NCI-H226 (cell line): ENCODE measurements at places on chromosomes 11 and 22.

GRCh38 chr11:104053743-104054478, 17.5 kb downstream of the DDI1 start:
- DNase-seq = no peak

DNA sequence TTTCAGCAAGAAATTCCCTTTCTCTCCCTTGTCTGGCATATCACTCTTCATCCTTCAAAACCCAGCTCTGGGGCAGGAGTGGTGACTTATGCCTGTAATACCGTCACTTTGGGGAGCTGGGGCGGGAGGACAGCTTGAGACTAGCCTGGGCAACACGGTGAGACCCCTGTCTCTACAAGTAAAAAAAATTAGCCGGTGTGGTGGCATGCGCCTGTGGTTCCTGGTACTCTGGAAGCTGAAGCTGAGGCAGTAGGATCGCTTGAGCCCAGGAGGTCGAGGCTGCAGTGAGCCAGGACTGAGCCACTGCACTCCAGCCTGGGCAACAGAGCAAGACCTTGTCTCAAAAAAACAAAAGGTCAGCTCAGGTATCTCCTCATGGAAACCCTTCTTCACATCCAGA, 1.4 kb upstream of the RCE1 start:
- DNase-seq = no peak

- DNase-seq = peak; percentile 94
These were observed at the start of gene MRGPRF for GRCh38 chr11:69013009-69013951. TSS of gene MRGPRF (minus strand) at chr11:69013246. CDS start at chr11:69009901, 3,345 bp downstream.

- no peak for DNase-seq
These were observed 19.1 kb downstream of the RPL3 start for GRCh38 chr22:39300186-39300830.

DNA sequence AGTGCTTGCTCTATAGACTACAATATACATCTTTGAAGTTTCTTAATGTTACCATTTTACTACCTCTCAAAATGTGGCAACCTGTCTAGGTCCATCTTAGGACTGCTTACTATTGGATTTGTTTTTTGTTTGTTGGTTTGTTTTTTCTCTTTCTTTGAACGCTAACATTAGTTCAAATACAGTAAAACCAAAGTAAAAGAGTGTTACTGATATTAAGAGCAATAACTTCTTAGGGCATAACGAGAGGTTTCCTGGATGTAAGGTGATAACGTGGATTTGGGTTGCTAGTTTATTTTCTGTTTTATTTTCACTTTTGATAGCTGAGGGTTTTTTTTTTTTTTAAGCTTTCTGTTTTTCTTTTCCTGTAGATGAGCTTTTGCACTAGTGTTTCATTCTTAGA, 43.6 kb downstream of the TMEM135 start:
- DNase-seq = no peak

GRCh38 chr11:45527898-45528297, 137.5 kb downstream of the CHST1 start:
- peak; percentile 19 for DNase-seq

DNA sequence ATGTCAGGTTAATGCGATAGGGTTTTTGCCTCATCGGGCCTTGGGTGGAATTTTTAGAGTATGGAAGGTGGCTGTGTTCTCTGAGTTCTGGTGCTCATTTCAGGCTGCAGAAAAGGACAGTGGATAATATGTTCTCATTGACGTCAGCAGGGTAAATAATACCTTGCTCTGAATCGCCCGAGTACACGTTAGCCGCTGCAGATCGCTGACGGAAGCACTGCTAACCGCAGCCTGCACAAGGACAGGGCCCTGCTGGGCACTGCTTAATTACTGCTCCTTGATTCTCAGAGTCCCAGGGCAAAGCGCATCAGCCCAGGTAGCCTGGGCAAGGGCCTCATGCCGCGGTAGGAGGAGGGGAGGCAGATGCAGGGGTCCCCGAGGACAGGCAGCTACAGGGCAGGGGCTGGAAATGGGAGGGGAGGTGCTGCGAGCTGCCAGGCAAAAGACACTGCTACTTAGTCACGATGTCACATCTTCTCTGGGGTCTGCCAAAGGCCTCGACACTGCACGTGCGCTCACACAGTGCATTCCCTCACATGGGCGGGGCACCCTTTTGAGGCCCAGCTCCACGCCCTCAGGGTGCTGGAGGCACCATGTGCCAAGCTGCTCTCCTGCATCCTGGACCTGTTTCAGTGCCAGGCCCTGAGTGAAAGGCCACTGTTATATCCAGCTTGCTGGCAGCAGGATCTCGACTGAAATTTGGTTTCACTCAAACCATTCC, 35.2 kb downstream of the PPP2R1B start:
- peak; percentile 31 for DNase-seq

GRCh38 chr11:109552376-109552775, 130.4 kb downstream of the C11orf87 start:
- DNase-seq = peak; percentile 72
